ENCODE measurements at places on chromosomes 6 and 20.

DNA sequence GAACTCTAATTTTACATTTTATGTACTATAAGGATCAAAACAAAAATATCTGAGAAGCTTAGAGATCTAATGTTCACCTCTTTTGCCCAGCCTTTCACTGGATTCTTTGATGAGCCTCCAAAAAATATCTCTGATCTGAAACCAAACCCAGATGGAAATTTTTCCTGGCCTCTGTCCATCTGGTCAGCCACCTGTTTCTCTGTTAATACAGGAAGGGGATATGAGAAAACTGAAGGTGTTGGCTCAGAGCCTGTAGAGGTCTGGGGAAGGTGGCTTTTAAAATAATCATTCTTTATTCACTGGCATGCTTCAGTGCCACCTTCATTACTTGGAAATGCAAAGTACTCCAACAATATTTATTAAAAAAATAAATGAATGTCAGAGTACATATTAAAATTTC, 8.5 kb upstream of the MCM3 start:
- no peak for DNase-seq

DNA sequence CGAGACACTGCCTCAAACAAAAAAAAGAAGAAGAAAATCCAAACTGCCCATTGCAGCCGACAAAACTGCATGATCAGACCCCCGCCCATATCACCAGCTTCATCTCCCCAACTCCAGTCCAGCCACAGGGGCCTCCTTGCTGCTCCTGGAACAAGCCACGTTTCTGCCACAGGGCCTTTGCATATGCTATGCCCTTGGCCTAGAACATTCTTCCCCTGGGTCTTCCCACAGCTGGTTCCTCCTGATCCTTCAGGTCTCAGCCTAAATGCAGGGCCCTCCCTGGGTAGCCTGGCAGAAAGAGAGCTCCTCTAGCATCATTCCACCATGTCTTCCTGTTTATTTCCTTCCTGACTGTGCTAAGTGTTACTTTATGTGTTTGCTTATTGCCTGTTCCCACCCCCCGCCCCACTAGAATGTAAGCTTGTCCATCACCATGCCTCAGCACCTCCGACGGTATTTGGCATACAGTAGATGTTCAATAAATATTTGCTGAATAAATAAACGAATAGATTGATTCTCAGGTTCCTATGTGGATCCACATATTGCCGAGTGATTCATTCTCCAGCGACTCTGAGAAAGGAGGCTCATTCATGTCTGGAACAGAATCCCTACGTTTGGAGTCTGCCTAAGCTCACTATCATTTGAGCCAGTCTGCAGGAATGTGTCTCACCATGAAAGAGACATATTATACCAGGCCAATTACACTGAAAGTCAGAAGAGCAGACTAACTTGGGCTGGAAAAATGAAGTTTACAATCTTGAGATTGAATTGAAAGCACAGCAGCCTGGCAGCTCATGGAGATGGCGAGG, 56.1 kb downstream of the NFATC2 start:
- DNase-seq: no peak

GRCh38 chr20:41173161-41173721, 35.9 kb downstream of the PLCG1 start:
- DNase-seq: peak; percentile 72

DNA sequence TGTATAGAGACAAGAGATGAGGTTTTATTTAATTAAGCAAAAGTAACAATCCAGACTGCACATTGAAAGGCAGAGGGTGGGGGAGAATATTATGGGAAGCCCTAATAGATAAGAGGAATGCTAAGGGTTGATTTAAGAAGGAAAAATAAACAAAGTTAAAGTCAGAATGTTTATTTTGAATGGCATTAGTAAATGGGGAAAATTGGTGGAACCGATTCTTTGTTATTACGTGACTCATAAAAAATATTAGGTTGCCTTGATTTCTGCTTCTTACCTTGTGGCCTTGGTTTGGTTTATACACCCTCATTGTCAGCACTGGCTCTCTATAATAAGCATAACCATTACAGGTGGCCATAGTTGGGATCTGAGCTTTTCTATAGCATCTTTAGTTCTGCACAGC, 674.8 kb upstream of the CITED2 start:
- DNase-seq: no peak

DNA sequence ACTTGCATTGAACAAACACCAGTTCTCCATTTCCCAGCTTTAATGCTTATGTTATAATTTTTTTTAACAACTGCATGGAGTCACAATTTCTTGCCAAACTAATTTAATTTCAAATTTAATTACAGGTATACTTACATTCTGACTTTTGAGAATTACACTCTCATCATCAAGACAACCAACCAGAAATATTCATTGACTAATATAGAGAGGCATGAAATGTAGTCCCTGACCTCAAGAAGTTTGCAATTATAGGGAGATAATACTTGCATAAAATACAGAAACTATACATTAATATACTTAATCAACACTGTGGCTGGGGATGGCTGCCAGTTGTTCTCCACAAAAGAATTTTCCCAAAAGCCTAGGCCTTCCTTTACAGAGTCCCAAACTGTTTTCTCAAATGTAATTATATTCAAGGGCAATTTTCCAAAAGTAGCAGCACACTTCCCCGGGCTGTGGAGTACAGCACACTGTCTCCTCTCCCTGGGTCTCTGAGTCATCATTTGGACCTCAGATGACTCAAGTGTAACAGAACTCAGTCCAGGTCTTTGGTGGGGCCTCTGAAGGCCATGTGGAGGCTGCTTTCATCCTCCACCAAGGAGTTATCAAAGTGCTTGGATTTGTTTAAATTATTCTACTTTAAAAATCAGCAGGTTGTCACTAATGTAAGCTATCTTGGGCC, 114.1 kb downstream of the KIF16B start:
- no peak for DNase-seq

- no peak for DNase-seq
Observed at GRCh38 chr6:77463861-77464494, 687 bp upstream of the HTR1B start.

DNA sequence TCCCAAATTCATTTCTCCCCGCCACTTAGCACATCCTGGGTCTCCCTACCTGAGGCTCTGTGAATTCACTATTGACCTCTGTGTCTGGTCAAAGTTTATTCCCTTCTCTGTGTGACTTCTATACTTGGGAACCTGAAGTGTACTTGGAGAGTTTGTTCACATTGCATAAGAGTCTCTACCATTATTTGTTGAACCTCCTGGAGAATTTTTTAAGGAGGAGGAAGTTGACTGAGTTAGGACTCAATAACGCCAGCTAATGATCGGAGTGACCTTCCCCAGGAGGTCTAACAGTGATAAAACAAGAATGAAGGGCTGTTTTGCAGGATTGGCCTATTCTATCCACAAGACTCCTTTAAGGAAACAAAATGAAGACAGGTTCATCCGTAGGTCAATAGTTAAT, 23.6 kb downstream of the STMND1 start:
- no peak for DNase-seq

DNA sequence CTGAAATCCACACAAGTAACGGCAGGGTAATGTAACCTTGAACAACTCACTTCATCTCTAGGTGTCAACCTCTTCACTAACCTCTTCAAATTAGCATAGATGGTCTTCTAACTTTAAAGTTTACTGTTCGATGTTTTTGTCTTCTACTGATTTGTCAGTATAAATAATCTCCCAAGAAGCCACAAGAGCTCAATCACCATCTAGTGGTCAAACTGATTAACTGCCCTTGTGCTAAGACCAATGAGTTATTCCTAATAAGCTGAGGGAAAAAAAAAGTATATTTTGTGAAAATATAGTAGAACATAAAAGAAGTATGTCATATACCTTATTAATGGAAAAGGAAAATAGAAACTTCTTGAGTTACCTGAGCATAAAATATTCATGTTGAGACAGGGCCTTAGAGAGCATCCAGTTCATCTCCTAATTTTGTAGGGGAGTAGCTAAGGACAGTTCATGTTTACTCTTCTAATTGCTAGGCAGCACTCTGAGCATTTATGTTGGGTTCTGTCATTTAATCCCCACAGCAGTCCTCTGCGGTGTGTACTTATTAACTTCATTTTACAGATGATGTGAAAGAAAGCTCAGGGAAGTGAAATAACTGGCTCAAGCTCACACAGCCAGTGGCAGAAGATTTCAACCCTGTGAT, 317.1 kb downstream of the ESR1 start:
- no peak for DNase-seq

DNA sequence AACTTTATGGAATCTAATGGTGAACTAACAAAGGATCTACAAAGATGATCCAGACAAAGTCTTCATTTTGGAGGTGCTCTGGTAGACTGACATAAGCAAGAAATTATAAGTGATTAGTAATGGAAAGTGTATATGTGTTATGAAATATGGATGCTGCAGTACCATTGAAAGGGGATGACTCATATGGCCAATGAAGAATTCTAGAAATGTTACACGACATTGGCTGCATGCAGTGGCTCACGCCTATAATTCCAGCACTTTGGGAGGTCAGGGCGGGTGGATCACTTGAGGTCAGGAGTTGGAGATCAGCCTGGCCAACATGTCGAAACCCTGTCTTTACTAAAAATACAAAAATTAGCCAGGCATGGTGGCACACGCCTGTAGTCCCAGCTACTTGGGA, 23.5 kb downstream of the CFAP206 start:
- no peak for DNase-seq

DNA sequence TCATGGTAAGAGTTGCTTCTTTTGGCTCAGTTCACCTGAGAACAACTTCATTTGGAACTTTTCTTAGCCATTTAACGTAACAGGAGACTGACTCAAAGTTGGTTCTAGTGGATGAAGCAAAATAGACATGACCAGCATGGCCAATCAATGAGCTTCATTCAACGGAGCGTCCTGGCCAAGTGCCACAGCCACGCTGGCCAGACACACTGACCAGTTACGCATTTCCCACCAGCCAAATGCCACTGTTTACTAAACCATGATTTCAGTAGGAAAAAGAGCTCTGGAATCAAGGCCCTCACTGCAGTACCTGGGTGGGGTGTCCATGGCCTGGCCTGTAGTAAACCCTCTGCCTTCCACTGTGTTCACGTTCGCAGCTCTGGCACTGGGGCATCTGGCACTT, 80.4 kb downstream of the POPDC3 start:
- no peak for DNase-seq

DNA sequence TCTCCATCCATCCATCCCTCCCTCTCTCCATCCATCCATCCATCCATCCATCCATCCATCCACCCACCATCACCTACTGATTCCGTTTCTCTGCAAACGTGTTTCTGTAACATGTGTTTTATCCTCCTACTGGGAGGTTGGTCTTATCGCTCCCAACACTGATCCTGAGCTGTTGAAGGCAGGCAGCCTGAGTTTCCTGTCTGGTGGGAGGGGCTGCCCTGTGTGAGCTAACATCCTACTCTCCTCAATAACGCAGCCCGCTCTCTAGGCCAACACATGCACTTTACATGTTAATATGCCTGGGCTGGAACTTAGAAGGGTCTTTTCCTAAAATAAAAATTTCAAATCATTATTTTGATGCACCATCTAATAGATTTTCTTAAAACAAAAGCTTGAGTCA, 126.5 kb downstream of the WDR27 start:
- no peak for DNase-seq

GRCh38 chr20:50992336-50992732, 30.6 kb downstream of the KCNG1 start:
- DNase-seq: no peak

GRCh38 chr20:62227591-62227976, 7.5 kb upstream of the HRH3 start:
- DNase-seq: no peak

DNA sequence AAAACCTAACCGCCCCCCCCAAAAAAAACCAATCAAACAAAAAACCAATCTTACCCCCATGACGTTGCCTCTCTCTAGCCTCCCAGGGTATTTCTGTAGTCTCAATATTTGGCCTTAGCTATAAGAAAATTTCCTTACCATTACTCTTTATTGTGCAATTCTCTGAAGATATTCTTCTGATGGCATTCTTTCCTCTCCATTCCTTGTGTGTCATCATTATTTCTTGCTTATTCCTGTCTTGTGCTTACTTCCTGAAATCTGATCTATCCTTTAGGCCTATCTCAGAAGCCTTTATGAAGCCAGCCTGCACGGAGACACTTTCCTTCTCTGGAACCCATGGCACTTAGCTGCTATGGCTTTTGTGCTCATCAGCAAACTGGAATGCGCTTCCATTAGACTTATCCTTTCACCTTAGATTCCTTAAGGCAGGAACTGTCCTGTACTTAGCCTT, 65.9 kb upstream of the DDR1 start:
- no peak for DNase-seq

DNA sequence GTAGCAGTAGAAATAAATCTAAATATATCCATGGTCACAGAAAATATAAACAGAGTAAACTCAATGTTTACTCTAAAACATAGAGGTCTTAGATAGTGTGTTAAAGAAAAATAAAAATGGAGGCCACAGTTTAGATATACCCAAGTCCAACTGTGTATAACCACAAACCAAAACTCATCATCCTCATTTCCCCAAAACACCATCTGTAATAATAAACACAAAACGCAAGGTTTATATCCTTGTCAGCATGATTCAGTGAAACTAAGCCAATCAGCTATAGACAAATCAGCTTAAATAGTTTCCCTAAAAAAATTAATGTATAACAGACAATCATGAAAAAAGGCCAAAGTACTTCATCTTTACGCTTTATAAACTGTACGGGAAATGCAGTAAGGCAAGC, 2.7 kb upstream of the HACE1 start:
- DNase-seq: no peak

DNA sequence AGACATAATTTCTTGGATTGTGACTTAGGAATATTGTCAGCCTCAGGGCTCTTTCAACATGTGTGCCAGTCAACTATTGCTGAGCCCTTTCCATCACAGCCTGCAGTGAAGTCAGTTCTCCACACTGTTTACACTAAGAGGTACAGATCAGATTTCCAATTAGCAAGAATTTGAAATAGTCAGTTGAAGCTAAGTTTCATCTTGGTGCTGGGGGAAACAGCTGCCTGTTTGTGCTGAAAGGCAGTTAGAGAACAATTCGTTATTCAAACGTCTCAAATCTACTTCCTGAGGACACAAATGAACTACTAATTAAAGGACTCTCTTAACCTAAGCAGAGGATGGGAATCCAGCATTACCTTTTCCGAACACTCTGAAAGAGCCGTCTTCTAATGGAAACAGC, 25.9 kb downstream of the ADGRF1 start:
- no peak for DNase-seq

GRCh38 chr20:64247970-64248841, 7.3 kb upstream of the PCMTD2 start:
- no peak for DNase-seq

- no peak for DNase-seq
Observed at GRCh38 chr6:37906121-37906520, 86.6 kb downstream of the ZFAND3 start.

- DNase-seq: no peak
Observed at GRCh38 chr6:170444811-170445211, 108.3 kb downstream of the PSMB1 start.

- DNase-seq: no peak
Observed at GRCh38 chr6:12449447-12449846, 159.3 kb downstream of the EDN1 start.

GRCh38 chr20:58571356-58571692, 56.1 kb upstream of the APCDD1L start:
- no peak for DNase-seq

Data from stimulated activated CD4-positive, alpha-beta T cell treated with anti-CD3 and anti-CD28 coated beads, Interleukin-4, amount 100 ng/mL, for 4 hours (primary cell).